NCI-H2029 treated with DMSO at 0.1 percent for 48 hours (cell line): ENCODE measurements at places on chromosomes 16 and 17.
A peak's percentile ranks its signal among the peaks of the same experiment; 100 is the strongest.

- DNase-seq, result no peak
Measured at GRCh38 chr17:81841866-81842265, 7.0 kb upstream of the PPP1R27 start.

GRCh38 chr16:29784901-29785500 lies 5.5 kb upstream of the KIF22 start:
- no peak for DNase-seq

DNA sequence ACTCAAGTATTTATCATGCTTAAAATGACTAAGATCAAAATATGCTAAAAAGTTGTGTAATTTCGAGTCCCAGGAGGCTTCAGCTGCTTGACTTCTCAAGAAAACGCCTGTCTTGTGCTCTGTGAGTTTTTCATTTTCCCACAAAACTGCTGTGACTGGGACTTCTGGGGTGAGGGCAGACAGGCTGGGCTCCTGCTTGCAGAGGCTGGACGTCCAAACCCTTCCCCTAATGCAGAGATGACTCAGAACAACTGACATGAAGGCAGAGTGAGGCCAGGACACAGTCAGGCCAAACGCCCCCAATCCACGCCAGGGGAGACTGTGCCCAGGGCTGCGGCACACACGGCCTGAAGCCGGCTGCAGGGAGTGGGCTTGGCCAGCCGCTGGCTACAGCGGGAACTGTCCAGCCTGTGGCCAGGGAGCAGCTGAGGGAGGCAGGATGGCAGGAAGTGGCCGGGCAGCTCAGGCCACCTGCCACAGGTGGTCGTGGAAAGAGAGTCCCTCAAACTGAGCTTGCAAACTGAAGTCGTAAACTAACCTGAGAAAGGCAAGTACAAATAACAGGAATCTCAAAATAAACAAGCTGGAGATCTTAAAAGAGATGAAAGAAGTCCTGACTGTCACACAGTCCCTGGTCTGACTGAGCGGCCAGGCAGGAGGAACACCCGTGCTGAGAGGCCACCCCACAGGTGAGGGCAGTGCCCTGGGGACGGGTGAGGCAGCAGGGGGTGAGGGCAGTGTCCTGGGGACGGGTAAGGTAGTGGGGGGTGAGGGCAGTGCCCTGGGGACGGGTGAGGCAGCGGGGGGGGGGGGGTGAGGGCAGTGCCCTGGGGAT lies 21.3 kb upstream of the HEXD start:
- DNase-seq, result no peak

DNA sequence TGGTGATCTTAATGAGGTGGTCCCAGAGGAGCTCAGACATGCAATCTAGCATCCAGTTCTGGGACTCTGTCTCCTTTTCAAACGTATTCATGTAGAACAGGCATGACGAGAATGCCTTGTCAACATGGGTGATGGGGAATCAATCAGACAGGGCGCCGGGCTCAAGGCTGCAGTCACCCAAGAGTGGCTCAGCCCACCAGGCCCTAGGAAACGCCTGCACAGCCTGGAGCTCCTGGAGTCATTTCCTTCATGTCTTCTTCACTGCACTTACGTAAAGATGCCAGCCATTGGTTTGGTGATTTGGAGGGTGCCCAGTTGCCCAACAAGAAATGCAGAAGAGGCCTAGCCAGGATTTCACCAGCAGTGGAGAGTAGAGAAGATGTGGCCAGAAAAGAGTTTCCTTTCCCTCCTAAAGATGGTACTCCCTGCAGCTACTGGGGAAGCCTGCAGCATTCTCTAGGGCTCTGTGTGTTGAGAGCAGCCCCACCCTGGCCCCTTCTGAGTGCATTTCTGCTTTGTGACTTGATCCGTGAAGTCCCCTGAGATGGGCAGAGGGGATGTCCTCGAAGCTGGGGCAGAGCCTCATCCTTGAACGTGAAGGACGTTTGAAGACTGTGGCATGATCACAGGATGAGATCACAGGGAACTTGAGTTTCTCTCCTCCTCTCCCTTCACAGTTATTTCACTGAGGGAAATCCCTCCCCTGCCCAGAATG lies 24.0 kb upstream of the STH start:
- DNase-seq, result no peak

- DNase-seq, result no peak
Measured at GRCh38 chr16:90002759-90003158, 16.5 kb downstream of the DBNDD1 start.

DNA sequence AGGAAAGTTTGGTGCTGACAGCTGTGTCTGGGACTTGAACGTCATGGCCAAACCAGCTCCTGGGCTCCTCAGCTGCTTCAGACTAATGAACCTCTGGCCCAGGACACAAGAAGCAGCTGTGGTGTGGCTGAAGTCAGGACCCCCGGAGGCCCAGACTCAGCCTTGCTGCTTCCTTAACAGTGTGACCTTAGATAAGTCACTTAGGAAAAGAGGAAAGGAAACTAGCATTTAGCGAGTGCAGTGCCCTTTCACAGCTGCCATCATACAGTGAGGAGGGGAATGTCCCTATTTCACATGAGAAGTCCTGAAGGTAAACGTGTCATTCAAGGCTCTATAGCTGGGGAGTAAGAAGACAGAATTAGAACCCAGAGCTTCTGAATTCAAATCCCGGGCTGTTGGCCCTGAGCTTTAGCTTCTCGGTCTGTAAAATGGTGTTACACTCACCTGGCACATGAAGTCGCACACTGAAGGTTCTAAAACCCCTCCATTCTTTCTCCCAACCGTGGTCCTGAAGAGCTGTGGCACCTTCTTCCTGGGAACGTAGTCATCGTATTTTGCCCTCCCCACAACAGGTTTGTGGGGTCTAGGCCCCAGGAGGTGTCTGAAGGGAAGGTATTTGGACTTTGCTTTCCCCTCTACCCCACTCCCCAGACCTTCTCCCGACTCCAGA lies 910 bp upstream of the RAMP2 start:
- no peak for DNase-seq

GRCh38 chr16:83404261-83404660 lies 403.5 kb upstream of the HSBP1 start:
- DNase-seq, result no peak

GRCh38 chr16:2856061-2856670 lies 1.8 kb downstream of the PRSS22 start:
- DNase-seq, result no peak

- no peak for DNase-seq
Measured at GRCh38 chr17:42271006-42271778, 5.0 kb downstream of the STAT5B start.

GRCh38 chr16:71659471-71659870 lies 33.5 kb downstream of the MARVELD3 start:
- DNase-seq, result no peak

GRCh38 chr16:23964136-23964535 lies 128.4 kb downstream of the PRKCB start:
- DNase-seq, result no peak

GRCh38 chr17:42519546-42520491 lies 16.2 kb upstream of the NAGLU start:
- no peak for DNase-seq

DNA sequence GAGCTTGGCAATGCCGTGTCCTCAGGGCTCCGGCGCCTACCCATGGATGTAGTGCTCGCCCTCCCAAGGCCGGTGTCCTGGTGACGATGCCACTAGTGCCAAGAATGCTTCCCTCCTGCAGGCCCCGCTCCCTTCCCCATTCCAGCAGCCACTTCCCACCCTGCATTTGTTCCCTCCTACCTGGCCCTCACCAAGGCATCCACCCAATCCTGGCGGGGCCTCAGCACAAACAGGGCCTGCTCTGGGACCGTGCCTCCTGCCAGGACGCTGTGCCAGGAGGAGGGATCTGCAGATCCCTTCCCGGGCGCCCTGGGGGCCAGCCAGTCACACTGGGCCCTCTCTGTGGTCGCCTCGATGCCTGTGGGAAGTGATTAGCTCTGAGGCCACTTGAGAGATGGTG lies 25.1 kb downstream of the ABR start:
- no peak for DNase-seq

DNA sequence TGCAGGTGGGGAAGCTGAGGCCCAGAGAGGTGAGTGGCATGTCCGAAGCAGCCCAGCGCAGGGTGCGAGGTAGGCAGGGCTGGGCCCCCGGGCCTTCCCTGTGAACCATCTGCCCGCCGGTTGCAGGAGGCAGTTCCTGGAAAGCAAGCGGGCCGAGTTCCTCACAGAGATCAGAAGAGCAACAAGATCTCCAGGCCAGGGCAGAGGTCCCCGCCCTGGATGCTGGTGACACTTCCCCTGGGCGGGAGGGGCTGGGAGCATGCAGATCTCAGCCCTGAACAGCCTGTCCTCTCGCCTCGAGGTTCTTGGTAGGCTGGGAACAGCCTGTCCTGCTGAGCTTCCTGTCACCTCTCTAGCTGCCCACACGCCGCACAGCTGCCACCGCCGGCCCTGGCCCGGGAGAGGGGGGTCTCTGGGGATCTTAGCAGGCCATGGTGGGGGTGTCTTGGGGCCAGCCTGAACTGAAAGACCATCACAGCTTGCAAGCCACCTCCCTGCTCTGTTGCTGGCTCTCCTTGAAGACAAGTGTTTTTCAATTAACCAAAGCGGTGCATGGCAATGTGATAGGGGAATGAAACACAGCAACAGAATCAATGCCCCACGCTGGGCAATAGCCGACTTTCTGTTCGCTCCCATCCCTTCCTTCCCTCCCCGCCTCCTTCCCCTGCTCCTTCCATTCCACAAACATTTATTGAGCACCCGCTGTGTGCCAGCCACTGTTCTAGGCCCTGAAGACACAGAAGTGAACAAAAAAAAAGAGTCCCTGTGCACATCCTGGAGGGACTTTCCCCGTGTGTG lies 31.7 kb downstream of the SOCS1 start:
- no peak for DNase-seq

- DNase-seq, result no peak
Measured at GRCh38 chr16:54822492-54822891, 108.2 kb upstream of the IRX5 start.

DNA sequence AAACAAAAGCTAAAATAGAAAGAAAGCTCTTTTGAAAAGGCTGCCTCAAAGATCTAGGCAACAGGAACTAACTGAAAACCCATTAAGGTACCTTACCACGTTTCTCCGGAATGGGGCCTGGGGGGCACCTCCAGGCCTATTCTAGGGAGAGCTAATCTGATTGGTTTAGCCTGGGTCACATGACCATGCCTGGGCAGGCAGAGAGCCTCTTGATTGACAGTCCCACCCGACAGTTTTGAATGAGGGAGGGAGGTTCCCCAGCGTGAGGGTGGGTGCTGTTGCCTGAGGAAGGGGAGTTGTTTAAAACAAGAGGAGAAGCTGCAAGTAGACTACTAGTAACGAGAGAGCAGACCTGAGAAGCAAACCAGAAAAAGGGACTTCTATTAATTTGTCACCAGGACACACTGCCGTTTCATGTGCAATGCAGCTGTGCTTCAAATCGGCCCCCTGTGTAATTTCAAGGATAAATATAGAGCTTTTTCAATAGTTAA lies 143.4 kb upstream of the HS3ST2 start:
- DNase-seq, result peak; percentile 29

DNA sequence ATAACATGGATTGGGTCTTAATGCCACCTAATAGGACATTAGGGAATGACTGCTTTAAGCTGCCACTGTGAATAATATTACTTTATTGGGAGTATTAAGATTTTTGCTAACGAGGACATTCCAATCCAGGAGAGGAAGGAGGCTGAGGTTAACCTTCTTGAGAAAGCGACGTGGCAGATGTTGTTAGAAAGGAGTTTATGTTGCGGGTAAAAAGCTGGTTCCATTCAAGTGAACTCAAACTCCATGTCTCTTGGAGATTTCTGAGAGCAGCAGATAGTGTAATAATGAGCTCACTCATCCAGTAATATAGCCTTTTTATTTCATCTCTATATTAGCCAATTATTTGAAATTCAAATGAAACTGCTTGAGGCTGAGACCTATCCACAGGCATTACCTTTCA lies 75.5 kb downstream of the KNOP1 start:
- no peak for DNase-seq

- DNase-seq, result no peak
Measured at GRCh38 chr16:12186774-12187335, 210.3 kb downstream of the SNX29 start.

GRCh38 chr16:69294051-69294450 lies 17.1 kb upstream of the VPS4A start:
- DNase-seq, result no peak

DNA sequence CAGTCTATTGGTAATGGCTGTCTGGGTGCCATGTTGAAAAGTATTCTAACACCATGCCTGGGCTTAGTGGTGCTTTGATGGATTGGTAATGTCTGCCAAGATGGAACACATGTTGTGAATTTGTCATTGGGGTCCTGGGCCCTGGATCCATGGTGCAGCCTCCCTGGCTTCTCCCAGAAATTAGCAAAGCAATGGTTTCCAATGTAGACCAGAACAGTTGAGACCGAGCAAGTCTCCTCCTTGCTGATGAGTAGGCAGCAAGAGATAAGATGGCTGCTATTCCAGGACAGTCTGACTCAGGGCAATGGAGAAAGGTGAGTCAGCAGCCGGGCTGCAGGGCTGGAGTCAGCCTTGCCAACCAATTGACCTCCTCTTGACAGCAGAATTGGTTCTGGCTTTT lies 30.8 kb downstream of the GPR139 start:
- no peak for DNase-seq

DNA sequence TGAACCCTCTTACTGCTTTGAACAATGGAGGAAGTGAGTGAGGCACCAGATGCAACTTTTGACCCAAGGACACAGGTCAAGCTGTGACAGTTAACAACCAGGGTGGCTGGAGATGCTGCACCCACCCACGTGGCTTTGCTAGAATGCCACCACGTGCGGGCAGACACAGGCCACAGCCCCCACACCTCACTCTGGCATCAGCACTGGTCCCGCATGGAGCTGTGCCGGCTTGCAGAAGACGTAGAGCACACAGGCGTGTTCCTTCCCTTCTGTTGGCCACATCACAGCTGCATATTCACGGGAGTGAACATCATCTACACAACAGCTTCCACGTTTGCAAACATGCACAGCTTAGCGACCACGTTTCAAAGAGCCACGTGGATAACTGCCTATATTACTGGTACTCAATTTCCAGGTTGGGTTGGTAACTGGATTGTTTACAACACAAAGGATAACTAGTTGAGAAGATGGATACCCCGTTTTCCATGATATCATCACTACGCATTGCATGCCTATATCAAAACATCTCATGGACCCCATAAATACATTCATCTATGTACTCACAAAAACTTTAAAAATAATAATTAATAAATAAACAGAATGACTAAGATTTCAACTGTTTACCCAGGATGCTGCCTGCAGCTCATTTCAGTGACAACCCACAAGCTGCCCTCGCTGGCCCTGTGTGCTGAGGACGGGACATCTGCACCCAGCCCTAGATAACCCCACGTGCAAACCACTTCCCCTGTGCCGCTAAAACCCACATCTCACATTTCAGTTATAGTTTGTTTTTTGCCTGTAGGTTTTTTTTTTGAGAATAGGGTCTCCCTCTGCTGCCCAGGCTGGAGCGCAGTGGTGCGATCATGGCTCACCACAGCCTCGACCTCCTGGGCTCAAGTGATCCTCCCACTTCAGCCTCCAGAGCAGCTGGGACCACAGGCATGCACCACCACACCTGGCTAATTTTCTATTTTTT lies 132.0 kb downstream of the ANKRD11 start:
- DNase-seq, result no peak
